Anterior cingulate cortex (tissue), 58 donors: ENCODE measurements at places on chromosomes 1 and 21.

DNA sequence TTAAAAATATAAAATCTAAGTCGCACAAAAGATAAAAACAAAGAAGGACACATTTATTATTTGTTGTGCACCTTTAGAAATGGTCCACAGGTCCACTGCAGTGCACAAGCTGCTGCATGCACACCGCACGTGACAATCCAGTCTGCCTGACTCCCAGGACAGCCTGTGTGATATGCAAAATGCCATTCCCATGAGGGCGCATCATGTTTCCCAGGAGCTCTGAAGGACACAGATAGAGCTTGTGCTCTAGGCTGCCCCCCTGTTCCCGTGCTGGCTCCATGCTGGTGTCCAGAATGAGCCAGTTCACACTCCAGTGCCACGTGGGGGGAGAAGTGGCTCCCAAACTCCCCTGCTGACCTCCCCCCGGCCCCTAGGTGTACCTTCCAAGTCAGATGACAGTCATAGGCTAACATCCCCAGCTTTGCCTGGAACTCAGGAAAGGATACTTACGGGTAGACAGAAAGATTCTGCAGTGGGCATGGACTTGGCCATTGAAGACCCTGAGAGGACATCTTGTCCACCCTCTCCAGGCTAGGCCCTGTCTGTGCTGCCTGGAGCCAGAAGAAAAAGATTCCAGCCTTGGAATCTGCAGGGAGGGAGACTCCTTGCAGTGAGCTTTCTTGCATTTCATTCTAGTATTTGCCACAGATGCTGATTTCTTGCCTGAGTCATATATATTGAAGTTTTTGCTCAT lies 26.3 kb downstream of the RAB7B start:
- peak; percentile 54 for DNase-seq

DNA sequence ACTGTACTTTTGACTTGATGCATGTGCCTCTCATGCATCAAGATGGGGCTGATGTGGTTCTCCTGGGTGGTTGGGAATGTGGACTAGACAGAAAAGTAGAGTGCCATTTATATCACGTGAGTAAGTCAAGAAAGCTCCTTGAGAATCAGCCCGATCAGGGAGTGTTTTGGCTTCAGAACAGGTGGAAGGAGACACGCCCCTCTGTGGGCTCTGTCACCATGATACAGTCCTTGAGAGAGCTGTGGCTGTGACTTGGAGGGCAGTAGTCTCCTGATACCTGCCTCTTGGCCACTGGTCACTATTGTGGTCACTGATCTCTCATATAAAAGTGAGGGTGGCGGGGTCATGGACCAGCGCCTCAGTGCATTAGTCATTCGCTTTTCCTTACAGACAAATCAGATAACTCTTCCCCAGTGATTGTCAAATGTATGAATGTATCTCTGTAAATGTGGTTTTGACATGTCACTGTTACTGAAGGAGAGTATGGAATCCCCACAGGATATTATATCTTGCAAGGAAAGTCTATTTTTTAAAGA lies 8.9 kb upstream of the C4BPB start:
- no peak for DNase-seq

DNA sequence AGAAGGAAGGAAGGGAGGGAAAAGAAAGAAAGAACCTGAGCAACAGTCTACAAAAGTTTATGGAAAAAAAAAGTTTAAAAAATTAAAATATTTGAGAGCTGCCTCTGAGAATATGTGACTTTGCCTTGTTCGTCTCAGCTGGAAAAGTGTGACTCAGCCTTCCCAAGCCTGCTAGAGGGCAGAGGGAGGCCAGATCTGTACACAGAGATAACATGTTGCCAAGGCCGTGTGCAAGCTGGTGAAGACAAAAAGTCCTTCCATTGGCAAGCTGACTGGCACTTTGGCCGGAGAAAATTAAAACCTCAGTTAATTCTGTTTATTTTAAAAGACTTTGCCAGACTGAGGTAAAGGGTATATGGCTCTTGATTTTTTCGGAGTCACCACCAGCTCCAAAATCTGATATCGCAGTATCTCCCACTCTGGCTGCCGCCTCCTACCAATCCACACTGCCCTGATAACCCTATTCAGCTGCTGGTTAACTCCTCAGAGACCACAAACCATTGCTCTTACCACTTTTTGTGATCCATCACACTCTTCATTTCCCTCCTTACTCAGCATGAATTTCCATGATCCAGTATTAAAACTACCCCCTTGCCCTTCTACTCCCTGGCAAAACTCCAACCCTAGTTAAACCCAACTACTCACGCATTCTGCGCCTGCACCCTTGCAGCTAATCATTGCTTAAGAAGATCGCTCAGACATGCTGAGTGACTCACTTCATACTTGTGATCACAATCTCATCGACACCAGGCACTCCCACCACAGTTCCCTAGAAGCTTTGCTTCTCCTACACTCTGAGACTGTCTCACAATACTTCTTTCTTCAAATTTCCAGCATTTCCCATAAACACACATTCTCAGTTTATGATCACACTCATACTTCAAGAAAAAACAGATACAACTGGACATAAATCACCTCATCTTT lies 5.7 kb upstream of the PPP1R15B start:
- no peak for DNase-seq

DNA sequence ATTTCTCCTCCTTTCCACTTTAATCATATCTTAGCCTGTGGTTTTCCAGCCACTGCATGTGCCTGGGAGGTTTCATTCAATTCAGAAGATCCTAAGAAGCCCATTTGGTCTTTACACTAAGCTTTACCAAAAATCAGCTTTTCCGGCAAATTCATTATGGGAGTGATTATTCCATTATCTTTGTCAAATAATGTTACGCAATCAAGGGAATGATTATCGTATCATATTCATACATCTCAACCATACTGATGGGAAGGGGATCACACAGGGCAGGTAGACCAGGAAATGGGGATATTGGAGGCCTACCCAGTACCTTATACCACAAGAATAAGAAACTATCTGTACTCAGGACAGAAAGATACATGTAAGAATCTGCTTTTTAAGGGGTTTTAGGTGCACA lies 440.5 kb downstream of the GPATCH2 start:
- DNase-seq, result no peak
